IPS DF 6.9 (cell line): ENCODE measurements at places on chromosomes 12 and 14.

- DNase-seq = no peak
These were observed 315.3 kb downstream of the ZFP36L1 start for GRCh38 chr14:68477461-68478085.

DNA sequence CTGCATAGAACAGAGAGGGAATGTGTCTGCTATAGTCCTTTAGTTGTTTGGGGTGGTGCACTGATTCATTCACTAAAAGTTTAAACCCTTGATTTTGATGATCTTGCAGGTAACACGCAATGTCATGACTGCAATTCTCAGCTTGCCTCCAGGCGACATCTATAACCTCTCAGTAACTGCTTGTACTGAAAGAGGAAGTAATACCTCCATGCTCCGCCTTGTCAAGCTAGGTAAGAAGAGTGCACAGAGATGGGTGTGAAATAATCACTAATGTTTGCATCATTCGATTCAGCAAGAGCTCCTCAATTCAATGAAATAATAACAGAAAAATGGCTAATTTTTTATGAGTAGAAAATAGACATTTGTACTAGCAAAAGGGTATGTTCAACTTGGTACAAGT is 203.7 kb downstream of the PTPRO start:
- no peak for DNase-seq

DNA sequence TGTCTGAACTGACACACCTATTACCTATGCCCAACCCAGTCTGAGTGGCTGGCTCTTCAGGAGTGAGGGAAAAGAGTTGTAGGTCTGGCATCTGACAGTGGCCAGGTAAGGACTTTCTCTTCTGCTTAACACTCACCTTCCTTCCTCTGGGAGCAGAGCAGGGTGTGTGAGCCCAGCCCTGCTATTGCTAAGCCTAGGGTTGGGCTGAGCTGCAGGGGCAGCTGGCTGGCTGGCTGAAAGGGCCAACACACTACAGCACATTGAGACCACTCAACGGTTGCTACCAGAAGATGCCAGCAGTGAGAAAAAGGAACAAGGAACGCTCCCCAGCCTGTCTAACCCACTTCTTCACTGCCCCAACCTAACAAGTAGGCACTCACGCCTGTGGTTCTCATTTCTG is 201.2 kb downstream of the DPF3 start:
- DNase-seq = peak; percentile 25

- no peak for DNase-seq
These were observed 513.0 kb downstream of the NAV3 start for GRCh38 chr12:78343657-78344056.

DNA sequence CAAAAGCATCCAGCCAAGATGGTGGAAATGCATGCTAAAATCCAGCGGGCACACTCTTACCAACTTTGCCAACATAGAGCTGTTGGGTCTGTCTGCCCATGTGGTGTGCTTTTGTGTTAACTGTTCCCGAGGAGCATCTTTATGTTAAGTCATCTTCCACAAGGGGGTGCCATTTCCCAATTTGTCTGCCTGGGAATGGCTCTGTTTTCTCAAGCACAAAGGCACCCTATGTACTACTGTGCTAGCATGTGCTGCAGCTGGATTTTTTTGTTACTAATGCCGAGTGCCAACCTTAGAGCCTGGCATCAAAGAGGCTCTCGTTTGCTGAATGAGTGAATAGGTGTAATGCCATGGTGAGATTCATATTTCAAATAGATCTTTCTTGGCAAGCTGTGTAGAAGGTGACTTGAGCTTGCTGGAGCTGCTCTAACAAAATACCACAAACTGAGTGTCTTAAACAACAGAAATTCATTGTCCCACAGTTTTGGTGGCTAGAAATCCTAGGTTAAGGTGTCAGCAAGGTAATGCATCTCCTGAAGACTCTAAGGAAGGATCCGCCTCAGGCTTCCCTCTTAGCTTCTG is 74.3 kb downstream of the TRHDE start:
- DNase-seq = peak; percentile 87

GRCh38 chr14:89215114-89215513 is 201.9 kb downstream of the FOXN3 start:
- DNase-seq = no peak
